Fibroblast of the aortic adventitia (primary cell): ENCODE measurements at places on chromosomes 4 and X.

DNA sequence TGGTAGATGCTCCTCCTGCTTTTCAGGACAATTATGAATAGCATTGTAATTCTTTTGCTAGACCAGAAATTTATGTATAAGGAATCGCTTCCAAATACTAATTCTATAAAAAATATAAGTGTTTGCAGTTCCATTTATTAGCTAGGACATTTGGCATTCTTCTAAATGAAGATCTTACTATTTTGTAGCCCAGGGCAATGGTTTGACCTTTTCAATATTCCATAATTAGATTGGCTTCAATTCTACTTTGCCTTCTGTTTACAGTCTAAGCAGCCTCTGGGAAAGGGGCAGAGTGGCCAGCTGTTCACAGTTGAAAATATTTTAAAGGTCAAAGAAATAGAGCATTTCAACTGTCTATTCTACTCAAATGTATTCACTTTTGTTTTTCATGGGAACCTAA lies 912.1 kb upstream of the GRIA3 start:
- DNase-seq = no peak

GRCh38 chrX:19683817-19684216 lies 168.5 kb upstream of the MAP3K15 start:
- no peak for DNase-seq

DNA sequence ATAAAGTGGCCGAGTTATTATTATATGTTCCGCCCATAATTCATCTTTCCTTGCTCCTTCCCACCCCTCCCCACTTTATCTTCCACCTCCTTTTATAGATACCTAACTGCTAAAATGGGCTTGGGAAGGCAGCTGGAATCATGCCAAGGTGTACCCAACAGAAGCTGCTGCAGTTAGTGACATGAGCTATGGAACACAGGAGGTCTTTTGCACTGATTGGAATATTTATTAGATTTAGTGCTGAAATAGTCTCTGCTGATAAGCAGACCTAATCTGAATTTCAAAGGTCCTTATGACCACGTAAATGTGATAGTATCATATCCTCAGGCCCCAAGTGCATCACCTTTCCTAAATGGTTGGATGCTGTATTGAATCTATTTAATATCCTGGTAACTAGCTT lies 64.9 kb downstream of the HMGB2 start:
- no peak for DNase-seq

GRCh38 chrX:120746153-120746552 lies 116.3 kb upstream of the C1GALT1C1 start:
- no peak for DNase-seq

DNA sequence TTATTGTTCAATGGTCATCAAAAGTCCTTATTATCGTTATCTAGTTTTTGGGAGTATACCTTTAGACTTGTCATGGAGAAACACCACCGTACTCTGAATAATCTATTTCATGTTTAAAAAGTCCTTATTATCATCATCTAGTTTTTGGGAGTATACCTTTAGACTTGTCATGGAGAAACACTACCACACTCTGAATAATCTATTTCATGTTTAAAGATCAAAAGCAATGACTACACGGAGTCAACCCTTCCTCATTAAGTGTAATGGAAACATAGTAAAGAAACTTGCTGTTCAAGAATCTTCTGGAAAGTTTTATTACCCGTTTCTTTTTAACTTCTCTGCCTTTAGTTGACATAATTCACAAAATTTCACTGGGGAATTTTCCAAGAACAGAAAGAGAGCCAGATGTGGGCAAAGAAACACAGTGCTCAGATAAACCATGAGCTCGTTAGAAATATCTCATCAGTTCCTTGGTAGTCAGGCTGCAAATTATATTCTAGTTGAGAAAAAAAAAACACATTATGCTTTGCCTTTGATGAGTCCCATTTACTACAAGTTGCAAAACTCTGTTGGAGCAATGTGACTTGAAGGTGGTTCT lies 158.8 kb downstream of the AFAP1 start:
- no peak for DNase-seq

GRCh38 chr4:86560447-86560846 lies 33.7 kb upstream of the PTPN13 start:
- DNase-seq = no peak

DNA sequence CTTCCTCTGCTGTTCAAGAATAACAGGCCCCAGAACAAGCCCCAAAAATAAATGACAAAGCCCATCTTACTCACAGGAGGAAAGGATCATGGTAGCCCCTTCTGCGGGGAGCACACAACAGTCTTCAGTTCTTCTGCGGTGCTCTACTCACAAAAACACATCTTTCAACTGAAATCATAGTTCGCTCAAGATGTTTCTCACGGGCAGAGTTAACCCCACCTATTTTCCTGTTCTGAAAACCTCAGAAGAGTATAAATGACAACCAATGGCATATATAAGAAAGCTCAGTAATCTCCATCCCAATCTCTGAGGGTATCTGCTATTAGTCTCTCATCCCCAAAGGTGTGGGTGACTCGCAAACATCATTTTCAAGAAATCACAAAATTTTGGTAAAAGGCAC lies at the start of gene TXK:
Gene TXK (minus strand): TSS at position 170 of the 400 bp plus-strand sequence. CDS start 80 bp downstream, at position 90.
- no peak for DNase-seq

- DNase-seq = peak; percentile 81
Measured at GRCh38 chr4:77697860-77698590, 92.4 kb downstream of the CXCL13 start.

- DNase-seq = no peak
Measured at GRCh38 chr4:66524781-66525180, 854.5 kb upstream of the EPHA5 start.

DNA sequence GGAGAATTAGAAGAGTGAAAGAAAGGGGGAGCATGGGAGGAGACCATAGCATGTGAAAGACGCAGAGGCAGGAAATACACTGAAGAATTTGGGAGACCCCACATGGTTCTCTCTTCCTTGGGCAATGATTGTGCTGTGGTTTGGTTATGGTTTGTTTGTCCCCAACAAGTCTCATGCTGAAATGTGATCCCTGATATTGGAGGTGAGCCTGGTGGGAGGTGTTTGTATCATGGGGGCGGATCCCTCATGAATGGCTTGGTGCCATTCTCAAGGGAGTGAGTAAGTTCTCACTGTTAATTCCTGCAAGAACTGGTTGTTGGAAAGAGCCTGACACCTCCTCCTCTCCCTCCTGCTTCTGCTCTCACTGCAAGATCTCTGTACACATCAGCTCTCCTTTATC lies 78.6 kb upstream of the RAI2 start:
- DNase-seq = no peak

DNA sequence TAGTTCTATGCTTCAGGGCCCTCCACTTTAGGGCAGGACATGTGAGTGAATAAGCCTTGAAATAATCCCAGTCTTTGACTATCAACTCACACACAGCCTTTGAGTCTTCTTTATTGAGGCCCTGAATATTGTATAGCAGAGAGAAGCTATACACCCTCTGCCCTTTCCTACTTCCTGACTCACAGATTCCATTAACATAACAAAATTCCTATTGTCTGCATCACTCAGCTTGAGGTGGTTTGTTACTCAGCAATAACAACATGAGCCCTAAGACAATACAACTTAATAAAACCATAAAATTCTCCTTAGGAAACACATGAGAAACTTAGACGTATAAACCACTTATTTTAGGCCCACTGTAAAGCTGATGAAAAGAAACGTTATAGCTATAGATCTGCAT lies 680.3 kb upstream of the DIAPH2 start:
- DNase-seq = peak; percentile 58

DNA sequence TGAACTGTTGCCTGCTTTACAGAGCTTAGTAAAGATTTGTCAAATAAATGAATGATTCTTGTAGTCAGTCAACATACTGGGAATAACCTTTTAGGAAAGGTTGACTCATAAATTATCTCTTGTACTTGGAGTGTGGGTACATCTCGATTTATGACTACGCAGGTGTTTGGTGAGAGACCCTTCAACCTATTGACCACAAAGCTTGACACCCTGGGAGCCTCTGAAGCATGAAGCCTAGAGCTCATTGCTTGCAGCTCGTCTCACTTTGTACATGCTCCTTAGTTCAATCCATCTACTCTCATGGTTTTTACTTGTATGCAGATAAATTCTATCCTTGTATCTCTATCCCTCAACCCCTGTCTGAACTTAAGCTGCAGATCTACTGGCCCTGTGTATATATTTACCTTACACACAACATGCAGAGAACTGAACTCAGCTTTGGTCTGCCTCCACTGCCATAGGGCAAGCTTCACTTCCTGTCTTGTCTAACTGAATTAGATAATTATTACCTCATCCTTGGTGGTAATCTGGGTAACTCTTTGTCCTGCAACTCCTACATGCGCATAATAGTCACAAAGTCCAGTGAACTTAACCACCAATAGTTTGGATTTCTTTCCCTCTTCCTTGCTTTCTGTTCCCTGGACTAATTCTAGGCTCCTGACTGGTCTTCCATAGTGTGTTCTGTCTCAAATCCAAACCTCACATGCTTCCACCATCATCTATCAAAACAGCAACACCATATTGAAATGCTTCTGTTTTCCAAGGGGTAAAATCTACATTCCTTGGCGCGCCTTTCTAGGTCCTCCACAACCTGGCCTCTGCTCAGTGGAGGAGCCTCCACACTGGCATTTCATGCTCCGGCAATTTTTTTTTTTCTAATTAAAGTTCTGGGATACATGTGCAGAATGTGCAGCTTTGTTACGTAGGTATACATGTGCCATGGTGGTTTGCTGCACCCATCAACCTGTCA lies 32.2 kb upstream of the FAT1 start:
- DNase-seq = no peak
